ENCODE measurements at places on chromosomes 5 and 9. TPM values are rescaled to one million over a fixed set of nuclear protein-coding genes. Genes with fewer than 3 reads are reported as not detected.

- no peak for DNase-seq
Measured at GRCh38 chr5:169527066-169527465, 56.5 kb upstream of the SPDL1 start.

- no peak for DNase-seq
Measured at GRCh38 chr5:138869763-138870500, 5.2 kb downstream of the LRRTM2 start.

- DNase-seq: no peak
Measured at GRCh38 chr9:38388283-38389223, 3.9 kb upstream of the ALDH1B1 start.

DNA sequence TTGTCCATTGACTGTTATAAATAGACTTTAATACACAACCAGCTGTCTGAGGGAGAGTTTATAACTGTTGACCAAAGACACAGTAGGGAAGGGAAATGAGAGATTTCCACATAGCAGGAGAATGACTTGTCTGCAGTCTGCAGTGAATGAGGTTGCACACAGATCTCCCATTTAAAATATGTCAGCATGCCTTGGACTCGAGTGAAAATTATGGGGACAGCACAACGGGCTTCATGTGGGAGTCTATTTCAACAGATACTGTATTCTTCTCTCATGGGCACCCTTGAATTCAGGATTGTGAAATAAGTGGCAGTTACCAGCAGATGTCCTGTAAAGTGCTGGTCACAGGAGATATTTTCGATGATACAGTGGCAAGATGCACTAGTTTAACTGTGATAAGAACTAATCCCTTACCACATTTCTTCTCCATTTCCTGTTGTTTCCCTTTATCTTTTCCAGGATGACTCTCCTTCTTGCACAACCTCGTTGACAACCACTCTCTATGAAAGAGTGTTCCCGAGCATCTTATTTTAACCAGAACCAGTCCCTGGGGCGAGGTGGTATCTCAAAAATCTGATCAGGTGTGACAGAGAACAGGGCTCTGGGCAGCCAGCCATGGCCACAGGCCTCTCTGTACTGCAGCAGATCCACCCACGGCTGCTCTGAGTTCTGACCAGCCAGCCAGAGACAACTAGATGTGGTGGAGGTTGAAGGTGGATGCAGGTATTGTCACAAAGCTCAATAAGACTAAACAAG is 51.5 kb upstream of the MAP3K1 start:
- DNase-seq: peak; percentile 54

- peak; percentile 65 for DNase-seq
Measured at GRCh38 chr5:146048994-146049703, 56.2 kb downstream of the PLAC8L1 start.

DNA sequence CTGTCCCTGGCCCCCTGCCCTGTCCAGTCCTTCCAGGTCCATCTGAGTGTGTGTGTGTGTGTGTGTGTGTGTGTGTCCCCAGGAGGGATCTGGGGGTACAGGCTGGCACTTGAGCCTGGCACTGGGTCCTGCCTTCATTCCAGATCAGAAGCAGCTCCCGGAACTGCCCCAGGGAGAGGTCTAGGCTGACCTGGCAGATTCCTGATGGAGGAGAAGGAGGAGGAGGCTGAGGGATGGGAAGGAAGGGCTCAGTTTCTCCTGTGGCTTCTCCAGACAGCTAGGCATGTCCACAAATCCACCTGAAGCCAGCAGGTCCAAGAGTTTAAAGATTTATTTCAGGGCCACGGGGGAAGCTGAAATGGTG is 328 bp downstream of the NDST1 start:
- no peak for DNase-seq

GRCh38 chr5:27705661-27706060 is 667.3 kb upstream of the CDH9 start:
- DNase-seq: no peak

DNA sequence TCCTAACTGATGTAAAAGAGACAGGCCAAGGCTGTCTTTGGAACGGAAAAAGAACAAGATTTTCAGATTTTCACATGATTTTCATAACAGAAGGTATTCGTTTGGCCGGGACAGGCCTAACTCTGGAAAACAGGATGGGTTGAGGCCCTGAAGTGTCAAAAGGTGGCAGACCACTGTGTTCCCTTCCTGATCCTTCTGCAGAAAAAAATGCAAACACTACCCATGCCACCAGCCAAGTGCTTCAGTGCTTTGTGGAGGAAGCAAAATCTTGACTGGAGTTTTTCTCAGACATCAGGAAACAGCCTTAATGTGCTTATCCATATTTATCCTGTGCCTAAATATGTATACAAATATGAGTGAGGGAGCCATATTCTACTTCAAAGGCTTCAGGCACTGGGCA is 113.5 kb upstream of the IL6ST start:
- no peak for DNase-seq

DNA sequence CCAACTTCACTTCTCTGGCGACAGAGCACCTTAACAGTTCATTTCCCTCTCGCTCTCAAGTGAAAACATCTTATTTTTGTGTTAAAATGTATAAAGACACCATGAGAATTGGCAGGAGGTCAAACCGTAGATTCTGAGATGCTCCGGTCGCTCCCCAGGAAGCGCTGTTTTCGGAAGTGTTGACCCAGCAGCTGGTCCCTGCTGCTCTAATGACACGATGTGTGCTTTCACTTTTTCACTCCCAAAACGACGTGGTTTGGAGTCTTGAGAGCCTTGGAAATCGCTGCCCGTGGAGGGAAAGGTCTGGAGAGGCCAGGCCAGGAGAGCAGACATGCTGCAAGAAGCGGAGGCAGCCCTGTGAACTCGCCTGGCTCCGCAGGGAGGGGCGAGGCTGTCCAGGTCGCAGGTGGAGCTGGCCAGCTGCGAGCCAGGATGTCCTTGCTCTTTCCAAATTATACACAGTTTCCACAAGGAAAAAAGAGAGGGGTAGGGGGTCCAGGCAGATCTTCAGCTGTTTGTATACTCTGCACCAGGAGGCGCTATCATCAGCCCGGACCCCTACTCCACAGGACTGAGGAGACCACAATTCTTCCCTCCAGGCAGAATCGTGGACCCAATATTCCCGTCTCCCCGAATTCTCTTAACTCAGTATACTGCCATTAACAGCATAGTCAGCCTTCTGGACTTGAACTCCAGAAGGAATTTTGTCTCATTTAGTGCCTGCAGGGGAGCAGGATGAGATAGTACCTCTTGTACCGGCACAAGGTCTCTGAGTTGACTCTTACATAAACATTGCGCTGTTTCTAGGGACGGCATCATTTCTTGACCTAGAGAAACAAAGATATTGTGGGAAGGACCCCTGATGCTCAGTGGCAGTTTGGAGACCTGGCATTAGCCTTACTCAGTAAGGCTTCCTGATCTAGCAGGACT is 248.6 kb upstream of the ANKRD55 start:
- peak; percentile 71 for DNase-seq

DNA sequence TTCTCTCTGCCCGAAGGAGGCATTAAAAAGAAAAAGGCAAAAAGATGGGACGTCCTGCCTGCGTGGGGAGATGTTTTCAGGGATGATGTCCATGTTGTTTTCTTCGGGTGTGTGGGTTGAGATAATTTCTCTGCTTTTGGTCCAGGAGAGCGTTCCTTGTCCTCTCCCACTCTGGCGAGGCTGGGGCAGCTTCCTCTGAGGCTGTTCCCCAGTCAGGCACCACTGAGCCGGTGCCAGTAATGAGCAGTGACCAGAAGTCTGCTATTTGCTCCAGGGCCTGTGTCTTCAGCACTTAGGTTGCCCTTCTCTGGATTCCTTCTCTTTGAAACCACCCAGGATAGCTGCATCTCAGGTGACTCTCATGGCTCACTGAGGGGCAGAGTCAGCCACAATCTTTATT is 71.5 kb downstream of the ACER2 start:
- no peak for DNase-seq

DNA sequence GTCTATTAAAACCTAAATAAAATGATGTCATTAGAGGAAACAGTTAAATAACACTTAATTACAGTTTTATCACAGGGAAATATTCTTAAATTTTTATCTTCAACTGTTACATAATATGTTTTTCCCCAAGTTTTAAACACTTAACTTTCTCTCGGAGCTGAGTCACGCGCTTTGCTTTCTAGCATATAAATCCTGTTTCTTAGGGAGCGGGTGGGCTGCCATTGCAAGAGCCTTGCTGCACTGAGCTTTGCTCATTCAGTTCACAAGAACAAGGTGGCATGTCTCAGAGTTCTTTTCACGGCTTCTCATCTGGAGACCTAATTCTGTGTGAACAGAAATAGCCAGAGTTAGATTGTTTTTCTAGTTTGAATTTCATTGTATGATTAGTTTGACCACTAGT is 166.1 kb downstream of the ZSWIM6 start:
- no peak for DNase-seq

DNA sequence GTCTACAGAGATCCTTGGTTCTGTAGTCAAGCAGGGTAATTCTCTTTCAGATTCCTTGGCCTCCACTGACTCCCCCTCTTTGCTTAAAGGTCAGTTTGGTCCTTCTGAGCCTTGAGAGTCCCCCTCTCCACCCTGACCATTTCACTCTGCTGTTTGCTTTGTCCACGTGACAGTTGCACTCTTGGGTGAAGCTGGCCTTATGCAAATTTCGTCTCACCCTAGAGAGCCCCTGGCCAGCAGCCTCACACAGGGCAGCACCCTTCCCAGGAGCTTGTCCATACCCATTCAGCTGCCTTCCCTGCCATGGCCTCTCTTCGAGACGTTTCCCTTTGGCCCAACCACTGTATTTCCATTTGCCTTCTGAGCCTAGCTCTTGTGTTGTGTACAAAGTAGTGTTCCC is 63.7 kb downstream of the PRKACG start:
- DNase-seq: no peak

GRCh38 chr5:172525996-172526360 is 71.7 kb upstream of the SH3PXD2B start:
- no peak for DNase-seq

DNA sequence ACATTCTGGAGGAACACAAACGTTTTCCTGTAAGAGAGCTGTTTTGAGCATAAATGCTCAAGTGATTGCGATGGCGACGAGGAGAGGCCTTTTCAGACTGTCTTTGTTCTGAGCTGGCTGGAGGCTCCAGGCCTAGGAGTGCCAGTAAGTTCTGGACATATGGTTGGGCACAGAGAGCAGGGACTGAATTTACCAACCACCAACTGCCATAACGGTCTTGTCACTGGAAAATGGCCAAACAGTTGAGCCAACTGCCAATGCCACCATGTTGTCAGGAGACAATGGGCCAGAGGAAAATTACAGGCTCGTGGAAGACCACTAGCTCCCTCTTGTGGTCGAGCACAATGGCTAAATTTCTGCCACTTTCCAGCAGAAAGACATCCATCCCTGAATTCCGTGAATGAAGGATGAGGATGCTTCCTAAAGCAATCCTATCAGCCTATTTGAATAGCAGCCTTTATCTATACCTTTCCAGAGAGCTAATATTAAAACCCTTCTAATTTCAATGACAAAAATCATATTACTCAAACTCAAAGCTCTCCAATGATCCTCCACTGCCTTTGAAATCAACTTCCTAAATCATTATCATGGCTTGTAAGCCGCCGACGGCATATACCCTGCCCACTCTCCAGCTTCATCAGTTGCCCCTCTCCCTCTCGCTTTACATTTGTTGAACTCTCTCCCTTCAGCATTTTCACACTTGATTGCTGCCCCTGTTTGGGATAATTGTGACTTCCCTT is 66.9 kb upstream of the GLIS3 start:
- no peak for DNase-seq

DNA sequence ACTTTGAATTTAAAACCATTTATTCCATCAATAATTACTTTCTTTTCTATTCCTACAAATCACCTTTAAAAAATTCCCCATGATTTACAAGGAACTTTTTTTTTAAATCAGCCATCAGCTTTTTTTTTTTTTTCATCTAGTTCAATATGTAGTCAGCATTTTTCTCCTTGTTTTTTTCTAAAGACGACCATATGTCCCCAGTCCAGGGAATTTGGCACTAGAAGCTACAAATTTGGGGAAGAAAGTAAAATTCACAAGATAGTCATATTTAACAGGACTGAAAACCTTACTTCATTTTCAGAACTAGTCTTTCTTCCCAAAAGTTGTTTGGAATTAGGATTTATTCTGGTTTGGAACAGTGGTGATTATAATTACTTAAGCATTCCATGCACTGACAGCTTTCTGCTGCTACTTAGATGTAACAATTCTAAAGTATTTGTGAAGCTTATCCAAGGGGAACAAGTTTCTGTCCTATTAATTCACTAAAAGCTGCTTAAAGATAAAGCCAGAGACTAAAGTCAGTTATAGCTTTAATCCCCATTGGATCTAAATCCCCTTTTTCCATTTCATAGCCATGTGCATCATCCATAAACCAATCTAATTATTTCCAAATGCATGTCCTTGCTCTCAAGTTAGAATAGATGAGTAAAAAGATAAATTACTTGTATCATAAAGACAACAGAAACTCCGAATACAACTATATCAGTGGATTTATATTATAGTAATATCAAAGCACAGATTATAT is 7.4 kb upstream of the SNCAIP start:
- no peak for DNase-seq

DNA sequence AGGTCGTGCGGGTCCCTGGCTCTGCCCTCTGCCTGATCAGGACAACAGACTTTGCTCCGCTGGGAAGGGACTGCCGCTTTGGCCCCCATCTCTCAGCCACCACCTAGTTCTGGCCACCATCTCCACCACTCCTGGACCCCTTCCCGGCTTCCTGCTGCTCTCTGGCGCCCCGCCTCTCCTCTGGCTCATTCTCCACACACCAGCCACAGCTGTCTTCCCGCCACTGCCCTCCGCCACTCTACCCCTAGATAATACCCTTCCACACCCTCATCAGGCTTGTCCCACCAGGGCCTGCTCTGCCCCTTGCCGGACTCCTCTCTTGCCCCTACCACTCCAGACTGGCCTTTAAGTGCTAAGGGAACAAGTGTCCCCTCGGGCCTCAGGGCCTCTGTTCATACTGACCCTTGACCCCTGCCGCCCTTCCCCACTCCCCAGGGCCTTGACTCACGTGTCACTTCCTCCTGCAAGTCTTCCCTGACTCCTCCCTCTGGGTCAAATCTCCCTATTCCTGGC is 3.0 kb upstream of the CDX1 start:
- peak; percentile 86 for DNase-seq

DNA sequence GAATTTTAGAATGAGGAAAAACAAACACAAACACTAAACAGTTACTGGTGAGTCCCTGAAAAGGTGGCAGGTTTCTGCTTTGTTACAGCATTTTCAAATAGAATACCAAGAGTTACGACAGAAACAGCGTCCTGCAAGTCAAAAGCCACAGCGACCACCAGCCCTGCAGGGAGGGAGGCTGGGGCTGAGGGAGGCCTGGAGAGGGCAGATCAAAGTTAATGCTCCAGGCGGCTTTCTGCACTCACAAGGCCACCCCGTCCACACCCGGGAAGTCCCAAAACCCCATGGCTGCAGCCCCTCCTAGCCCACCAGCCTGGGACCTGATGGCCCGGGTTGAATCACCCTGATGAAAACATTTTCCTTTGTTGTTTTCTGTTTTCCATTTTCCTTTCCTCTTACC is 29.3 kb downstream of the COL23A1 start:
- no peak for DNase-seq

Gene DIPK1B
- 13.3 TPM for polyA plus RNA-seq

Gene KCNN2
- polyA plus RNA-seq: 0.48 TPM

Gene SPATA31D4
- polyA plus RNA-seq: not detected

Gene PTPN3
- 37.5 TPM for polyA plus RNA-seq

Gene SMIM33
- polyA plus RNA-seq: not detected

Gene LRRC70
- 4.2 TPM for polyA plus RNA-seq

Gene IL7R
- polyA plus RNA-seq: 9.9 TPM

Gene IFNK
- polyA plus RNA-seq: 0.06 TPM

Gene FBXO10
- polyA plus RNA-seq: 5.7 TPM

Gene HTR4
- 4.7 TPM for polyA plus RNA-seq

Gene ANKRD31
- polyA plus RNA-seq: 0.21 TPM

Gene CMYA5
- polyA plus RNA-seq: 2.3 TPM

Gene UCK1
- 33.9 TPM for polyA plus RNA-seq

Gene EGR1
- polyA plus RNA-seq: 371 TPM

Gene IRX1
- polyA plus RNA-seq: 0.03 TPM

Data from large intestine (tissue), 12 donors.